ENCODE measurements at places on chromosomes 13 and 19.

GRCh38 chr19:18468517-18468916 is 30.6 kb upstream of the ISYNA1 start:
- no peak for DNase-seq

- DNase-seq = no peak
Measured at GRCh38 chr13:100890645-100891044, 216.1 kb upstream of the TMTC4 start.

DNA sequence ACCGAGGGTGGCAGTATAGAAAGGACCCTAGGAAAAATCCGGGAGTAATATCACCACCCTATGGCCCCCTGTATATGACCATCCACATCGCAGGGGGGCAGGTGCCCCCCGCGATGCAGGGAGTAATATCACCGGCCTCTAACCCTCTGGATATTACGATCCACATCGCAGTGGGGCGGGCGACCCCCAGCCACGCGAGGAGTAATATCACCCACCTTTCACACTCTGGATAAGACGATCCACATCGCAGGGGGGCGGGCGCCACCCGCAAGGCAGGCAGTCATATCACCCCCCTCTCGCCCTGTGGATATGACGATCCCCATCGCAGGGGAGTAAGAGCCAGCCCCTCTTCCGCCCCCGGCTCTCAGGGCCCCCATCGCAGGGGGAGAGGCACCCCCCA is 76.7 kb upstream of the RUBCNL start:
- DNase-seq = no peak

DNA sequence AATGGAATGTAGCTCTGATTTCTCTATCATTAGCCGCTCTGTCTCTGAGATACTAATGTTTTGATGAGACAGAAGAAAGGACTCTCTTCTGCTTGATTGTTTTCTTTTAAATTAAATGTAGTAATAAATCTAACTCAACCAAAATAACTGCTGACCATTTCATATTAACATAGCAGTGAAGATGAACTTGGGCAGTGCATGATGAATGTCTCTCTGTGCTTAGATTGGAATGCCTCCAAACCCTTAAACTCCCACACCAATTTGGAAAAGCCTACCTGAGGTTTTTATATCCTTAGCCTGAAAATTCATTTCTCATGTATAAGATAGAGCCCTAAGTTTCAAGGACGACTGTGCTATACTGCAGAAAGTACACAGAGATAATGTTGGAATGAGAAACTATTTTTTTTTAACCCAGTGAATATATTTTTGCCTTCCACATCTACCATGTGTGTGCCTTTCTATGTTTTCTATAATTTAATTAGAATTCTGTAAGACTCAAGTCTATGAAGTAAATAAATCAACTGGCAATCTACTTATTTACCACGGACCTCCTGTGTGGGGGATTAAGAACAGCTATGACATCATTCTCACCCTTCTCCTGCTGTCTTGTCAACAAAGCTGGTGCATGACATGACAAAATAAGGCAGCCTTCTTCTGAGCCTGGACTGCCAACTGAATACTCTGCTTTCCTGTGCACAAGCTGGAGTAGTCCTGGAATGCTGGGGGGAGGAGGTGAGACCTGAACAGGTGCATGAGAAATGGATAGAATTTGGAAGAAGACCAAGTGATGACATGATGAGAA is 155.5 kb downstream of the FGF9 start:
- no peak for DNase-seq

DNA sequence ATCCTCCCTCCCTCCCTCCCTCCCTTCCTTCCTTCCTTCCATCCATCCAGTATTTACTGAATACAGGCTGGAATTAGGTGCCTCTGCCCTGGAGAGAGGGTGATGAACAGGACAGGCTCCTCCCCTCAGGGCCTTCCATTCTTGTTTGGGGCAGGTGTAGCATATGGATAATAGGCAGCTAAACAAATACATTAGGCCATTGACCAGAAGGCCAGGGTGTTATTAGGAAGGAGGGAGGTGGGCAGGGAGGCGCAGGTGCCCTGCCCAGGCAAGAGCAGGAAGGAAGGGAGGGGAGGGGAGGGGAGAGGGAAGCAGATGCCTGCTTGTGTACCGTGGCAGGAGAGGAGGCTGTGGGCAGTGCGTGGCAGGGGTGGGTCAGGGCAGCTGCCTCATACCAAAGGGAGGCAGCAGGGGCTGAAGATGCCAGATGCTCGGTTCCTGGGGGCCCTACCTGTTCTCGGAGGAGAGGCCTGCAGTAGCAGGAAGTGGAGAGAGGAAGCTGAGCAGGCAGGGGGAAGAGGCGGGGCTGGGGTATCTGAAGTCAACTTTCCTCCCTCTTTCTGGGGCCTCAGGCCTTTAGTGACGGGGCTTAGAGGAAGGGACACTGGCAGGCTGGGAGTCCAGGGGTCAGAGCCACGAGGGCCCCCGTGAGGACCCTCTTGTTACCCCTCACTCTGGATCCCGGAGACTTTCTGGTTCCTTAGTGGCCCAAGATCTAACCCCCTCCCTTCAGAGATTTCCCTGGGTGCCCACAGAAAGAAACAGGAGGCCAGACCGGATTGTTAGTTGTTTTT is at the start of gene RINL:
TSS of gene RINL (minus strand) at position 495 of the 794 bp plus-strand sequence. CDS start 1,533 bp downstream, outside the sequence.
- DNase-seq = no peak
